ENCODE measurements at places on chromosomes 4 and X.

DNA sequence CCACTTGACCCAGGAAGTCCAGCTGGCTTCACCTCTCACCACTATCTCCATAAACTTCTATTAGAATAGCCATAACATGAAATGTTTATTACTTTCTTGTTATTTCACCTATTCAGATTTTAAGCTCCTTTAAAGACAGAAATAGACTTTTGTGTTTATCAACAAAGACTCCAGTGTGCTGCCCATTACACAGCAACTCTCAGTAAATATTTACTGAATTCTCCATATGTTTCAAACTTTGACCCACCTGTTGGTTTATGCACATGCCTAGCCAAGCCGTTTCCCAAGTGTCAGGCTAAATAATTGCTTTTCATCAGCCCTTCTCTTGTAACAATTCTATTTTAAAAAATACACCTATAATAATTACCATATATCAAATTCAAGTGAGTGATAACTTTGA, 242.9 kb upstream of the NEIL3 start:
- no peak for DNase-seq

- no peak for DNase-seq
Observed at GRCh38 chr4:3304831-3305609, 12.2 kb downstream of the RGS12 start.

- no peak for DNase-seq
Observed at GRCh38 chr4:139686130-139686529, 20.5 kb downstream of the MGST2 start.

DNA sequence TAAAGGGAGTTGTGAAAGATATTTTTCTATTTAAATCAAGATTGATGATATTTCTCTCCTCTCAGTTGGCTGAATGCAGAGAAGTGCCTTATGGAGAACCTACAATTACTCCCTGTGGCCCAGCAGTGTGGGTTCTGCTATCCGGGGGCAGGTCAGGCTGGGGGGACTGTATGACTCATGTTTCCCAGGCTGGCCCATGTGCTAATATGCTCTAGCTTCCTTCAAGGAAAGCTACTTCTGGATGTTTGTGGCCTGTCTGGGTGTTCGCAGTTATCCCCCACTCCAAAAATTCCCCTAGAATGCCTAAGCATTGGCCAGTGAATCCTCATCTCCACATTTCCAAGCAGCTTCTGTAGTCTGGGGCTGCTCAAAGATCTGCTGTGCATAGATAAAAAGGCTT, 58.9 kb upstream of the SPP1 start:
- no peak for DNase-seq

GRCh38 chrX:113315927-113316326, 475.3 kb upstream of the AMOT start:
- no peak for DNase-seq

DNA sequence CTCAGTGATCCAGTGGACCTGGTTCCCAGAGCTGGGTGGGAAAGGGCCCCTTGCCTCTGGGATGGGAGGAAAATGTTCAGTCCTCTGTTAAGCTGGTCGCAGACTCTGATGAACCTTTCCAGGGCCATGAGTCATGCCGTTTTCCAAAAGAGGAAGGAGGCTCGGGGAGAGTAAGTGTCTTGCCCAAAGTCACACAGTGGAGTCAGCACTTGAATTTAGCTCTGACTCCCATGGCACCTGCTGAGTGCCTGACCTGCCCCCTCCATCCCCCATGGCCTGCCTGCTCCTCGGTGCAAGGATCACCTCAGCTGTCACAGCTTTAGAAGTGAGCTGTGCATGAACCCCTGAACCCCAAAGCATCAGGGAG, 14.0 kb upstream of the KIAA0232 start:
- DNase-seq, result no peak

- no peak for DNase-seq
Observed at GRCh38 chrX:68808686-68809357, 20.0 kb upstream of the EFNB1 start.

- DNase-seq, result no peak
Observed at GRCh38 chrX:68942104-68942503, 113.3 kb downstream of the EFNB1 start.

DNA sequence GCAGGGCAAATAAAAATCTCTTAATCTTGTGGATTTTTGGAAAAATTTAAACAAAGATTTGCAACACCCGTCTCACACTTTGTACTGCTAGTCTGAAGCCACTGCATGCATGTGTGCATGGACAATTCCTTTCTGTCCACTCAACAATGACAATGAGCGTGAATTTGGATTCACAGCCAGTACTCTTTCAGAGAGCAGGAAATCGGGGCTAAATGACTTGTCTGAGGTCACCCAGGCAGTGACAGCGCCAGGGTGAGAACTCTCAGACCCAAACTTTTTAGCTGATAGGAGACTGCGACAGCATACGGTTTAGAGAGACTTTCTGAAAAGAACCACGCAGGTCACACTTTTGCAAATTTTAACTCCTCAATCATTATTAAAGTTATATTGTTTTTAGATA, 90.9 kb downstream of the ZNF827 start:
- DNase-seq, result no peak

DNA sequence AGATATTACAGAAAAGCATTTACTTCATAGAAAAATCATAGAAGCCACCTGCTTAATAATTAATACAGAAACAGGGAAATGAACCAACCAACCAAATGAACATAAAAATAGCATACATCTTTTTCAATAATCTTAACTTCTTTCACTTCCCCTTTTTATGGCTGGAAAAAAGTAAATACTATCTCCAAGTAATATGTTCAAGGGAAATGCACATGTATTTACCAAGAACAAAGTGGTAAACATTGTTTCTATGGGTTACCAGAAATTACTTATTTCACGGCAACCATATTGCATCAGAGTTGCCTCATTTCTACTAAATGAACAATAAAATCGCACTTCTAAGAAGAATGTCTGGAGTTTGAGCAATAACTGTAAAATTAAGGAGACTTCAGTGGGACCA, 321.3 kb downstream of the TMA16 start:
- no peak for DNase-seq

DNA sequence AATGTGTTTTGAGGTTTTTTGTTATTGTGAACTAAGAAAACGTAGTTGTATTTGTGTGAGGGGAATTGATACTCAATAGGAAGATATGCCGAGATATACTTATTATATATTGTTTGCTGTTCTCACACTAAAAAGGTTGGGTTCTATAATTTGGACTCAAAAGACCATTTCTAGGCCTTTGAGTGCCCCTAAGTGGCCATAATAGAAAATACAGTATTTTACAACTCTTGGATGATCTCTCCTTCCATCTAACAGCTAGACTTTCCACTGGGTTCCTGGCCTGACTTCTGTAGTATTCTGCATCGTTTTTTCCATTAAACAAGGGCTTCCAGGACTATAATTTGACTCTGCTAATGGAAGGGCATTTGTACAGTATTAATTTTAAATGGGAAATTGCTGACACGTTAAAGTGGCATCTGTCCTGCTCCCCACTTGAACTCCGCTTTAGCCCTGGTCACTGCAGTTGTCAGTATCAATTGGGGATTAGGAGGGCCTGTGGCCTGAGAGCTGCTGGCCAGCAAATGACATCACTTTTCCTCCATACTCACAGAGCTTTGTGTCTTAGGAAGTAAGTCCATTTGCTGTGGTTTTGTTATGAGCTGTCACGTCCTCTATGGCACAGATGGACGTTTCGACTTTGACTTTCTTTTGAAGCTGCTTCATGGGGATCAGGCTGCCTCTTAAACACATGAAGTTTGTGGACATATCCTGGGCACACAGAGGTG, 176.9 kb downstream of the SLIT2 start:
- peak; percentile 16 for DNase-seq

GRCh38 chrX:133999031-133999705, 13.8 kb upstream of the GPC3 start:
- DNase-seq, result no peak

- DNase-seq, result no peak
Observed at GRCh38 chr4:137892134-137892533, 350.0 kb downstream of the SLC7A11 start.

DNA sequence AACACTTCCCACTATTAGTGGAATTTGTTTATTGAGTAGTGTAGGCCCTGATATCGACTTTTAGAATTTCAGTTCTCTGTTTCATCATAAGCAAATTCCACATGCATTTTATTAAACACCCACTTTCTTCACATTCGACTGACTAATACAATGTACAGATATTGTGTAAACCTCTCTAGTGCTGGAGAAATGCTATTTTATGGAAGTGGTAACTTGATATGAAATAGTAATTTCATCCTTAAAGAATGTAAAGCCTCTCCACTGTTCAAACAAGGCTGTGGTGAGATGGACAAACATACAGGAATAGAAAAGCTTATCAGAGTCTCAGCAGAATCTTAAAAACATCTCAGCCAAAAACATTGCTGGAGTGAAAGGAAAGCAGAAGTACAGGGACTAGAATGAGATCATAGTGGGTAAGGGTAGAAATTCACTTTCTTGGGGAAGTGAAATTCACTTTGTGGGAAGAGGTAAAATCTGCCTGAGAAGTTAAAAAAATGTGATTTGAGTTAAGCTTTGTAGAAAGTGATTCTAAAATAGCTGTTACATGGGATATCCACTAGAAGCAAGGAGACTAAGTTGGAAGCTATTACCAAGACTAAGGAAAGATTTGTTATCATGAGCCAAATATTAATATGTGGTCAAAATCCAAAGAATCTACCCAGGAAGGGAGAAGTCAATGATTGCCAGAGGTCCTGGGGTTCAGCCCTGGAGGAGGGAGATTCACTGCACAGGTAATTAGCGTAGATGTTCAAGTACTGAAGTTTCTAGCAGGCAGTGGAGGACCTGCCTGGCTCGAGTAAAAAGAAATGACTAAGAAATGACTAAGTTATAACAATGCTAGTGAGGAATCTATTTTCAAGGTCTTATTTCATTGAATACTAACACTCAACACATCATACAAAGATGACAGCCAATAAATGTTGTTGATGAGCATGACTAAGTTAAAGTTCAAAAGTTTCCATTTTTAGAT, 398.3 kb upstream of the FAM47C start:
- DNase-seq, result no peak

- DNase-seq, result no peak
Observed at GRCh38 chr4:119493419-119493818, 135.2 kb downstream of the PDE5A start.

- no peak for DNase-seq
Observed at GRCh38 chr4:3648195-3648594, 116.0 kb upstream of the LRPAP1 start.

DNA sequence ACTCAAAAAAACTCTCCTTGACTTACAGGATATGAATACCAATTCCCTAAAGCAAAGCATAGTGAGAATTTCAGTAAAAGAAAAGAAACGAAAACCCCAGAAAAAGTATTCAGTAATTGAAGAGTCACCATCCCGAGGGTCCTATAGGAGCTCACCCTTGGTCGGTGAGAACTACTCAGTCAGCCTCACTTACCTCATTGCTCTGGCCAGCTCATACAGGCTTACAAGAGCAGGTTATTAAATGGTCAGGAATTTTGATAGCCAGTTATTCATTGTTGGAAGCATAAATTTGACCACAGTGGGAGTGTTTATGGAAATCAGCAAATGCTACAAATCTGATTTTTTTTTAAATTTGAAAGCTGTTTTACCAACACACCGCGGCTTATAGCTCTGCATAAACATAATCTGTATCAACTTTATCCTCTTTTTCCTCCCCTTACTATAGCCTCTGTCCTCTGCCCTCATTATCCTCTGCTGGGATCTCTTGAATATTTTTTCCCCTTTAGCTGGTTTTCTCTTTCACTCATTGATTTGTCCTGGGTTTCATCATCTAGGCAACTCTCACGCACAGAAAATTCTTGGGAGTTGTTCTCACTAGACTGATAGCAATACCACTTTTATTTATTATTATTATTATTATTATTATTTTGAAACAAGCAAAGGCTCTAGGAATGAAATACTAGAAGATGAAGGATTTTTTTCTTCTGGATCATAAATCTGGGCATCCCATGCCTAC, 11.0 kb upstream of the CXCL2 start:
- DNase-seq, result no peak

DNA sequence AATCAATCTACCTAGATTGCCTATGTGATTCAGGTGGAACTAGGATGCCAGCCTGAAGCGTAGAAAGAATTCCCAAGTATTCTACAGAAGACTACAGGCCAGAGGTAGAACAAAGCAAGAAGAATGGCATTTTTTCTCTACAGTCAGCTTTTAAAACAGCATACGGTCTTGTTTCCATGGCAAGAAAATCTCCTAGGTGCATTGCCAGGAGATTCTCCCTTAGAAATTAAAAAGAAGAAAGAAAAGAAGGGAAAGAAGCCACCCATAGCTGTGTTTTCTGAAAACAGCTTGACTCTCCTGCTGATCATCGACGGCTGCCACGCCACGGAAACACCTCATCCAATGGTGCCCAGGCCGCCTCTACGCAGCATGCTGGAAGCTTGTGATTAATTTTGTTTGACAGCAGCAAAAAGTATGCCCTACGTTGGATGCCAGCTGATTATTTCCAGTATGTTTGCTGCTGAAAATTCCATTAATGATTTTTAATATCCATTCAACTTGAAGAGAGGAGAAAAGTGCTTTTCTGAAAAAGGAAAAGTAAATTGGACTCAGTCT, 24.1 kb downstream of the ANK2 start:
- DNase-seq, result no peak

- DNase-seq, result no peak
Observed at GRCh38 chr4:156832886-156833285, 138.7 kb downstream of the PDGFC start.

DNA sequence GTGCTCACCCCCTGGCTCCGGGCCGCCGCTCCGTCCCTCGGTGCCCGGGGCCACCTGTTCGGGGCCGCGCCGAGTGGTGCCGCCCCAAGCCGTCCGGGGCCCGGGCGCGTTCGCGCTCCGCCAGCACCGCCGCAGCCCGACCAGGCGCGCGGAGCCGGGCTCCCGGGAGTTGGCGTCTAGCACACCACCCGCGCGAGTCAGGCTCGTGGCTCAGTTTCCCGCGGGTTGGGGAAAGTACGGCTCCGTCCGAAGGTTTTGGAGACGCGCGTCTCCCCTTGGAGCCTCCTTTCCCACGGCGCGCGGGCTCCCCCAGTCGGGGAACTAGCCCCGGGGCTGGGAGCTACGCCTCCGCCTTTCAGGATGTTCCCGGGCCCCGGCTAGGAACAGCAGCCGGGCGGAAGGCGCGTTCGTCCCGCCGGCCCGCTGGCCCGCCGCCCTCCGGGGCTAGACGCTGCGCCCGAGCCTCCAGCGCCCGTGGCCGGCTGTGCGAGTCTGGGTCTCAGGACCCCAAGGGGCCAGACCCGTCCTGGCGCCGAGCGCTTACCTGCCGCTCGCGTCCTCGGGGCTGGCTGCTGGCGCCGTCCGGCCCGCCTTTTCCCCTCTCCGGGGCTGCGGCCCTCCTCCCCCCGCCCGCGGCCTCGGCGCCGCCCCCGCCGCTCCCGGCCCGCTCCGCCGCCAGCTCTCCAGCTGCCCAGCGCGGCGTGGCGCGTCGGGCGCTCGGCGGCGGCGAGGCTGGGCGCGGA, at the start of gene ADGRG2:
Gene ADGRG2 (minus strand): TSS at position 571 of the 743 bp plus-strand sequence. CDS start 53,634 bp downstream, outside the sequence.
- DNase-seq, result no peak

Measured in NCI-H2081 (cell line).